ENCODE measurements at places on chromosomes 4 and X.
A peak's percentile ranks its signal among the peaks of the same experiment; 100 is the strongest.

DNA sequence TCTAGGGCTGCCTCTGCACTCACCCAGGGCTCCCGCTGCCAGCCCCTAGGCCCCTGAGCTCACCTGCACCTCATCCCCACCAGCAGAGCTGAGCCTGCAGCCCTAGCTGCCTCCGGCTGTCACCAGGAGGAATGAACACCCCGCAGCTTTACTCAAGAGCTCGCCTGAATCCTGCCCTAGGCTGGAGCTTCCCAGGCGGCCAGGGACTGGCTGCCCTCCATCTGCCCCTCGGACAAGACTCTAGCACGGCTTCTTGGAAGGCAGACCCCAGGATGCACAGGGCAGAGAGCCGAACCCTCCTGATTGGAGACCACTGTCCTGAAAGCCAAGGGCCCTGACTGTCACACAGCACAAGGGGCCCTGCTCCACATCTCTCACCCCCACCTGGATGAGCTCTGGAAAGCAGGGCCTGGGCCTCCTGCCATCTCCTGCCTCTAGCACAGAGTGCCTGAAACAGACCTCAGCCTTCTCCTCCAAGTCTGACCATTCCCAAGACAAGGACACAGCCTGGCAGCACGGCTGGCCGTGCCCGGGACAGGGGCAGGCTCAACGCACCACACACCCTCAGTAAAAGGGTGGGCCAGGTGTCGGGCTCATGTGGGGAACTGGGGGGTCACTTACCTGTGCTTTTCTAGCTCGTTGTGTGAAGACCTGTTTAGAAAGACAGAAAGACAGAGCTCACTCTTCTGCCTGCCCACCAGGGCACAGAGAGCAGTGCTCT is 4.4 kb downstream of the MXD4 start:
- DNase-seq: no peak

- no peak for DNase-seq
Observed at GRCh38 chr4:77433418-77433733, 172.2 kb upstream of the CXCL13 start.

DNA sequence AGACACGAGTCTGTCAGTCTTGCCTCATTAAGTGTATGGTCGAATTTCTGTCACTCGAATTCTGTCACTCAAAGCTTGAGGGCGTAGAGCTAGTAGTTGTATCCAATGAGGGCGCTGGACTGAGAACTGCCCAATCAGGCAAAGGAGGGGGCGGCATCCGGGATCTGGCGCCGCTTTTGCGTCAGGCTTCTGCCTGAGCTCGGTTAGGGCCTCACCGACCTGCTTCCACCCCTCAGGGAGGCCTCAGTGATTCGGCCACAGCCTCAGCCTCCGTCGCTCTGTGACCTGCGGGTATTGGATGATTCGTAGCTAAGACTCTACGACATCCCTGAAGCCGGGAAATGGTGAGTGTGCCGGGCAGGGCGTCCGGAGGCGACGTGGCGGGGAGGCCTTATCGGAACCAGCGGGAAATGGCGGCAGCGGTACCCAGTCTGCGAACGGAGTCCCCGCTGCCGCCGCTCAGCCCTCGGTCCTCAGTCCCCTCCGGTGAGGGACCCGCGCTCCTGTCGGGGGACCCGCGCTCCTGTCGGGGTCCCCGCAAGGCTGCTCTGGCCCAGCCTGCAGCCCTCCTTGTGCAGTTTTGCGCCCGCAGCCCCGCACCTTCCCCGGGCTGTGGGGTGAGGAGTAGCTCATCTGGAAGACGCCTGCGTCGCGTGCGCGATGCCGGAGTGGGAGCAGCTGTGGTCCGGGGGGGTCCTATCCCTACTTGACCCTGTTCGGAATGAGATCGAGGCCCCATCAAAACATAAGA is 88.3 kb downstream of the ZNF718 start:
- no peak for DNase-seq

- DNase-seq: no peak
Observed at GRCh38 chr4:80014531-80014930, 58.5 kb downstream of the ANTXR2 start.

DNA sequence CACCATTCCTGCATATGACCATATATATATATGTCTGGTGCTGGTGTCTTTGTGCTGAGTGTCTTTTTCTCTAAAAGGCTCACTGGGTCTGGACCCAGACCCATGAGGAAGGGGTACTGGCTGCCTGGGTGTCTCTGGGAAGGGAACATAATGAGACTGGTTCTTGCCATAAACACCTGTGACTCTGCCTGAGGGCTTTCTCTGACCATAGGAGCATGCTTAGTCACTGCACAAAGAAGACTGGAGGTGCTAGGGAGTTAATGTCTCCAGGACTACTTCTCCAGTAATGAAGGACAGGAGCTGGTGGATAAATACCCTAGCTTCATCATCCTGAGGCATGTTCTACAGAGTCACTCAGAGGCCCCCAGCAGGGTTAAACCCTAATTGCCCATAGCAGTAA is 47.1 kb upstream of the CASK start:
- no peak for DNase-seq

DNA sequence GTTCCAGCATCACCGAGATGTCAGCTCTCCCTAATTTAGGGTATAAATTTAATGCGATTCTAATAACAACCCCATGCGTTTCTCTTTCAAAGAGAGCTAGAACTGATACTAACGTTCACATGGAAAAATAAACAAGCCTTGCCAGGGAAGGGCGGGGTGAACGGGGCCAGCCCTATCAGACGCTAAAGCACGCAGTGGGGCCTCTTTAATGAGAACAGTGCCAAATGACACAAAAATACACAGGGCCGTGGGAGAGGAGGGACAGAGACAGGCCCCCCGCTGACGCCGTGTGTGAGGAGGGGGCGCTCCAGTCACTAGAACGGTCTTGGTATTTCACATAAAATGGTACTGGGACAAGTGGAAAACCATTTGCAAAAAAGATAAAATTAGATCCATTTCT is 21.3 kb upstream of the ADRA2C start:
- DNase-seq: no peak

DNA sequence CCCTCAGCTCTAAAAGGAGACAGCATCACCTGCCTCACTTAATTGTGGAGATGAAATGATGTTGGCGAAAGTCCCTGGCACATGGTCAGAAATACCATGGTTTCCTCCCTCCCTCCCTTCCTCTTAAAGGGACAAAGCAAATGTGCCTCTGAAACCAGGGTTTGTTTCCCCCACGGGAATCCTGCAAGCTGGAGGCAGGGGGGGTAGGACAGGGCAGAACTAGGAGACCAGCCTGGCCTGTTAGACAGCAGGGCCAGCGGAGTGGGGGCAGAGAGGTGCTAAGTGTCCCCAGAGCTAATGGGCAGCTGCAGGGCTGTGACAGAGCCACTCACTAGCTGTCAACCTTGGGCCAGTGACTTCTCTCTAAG is 5.7 kb downstream of the RTL5 start:
- no peak for DNase-seq

GRCh38 chr4:126708716-126709115 is 924.0 kb upstream of the INTU start:
- no peak for DNase-seq

DNA sequence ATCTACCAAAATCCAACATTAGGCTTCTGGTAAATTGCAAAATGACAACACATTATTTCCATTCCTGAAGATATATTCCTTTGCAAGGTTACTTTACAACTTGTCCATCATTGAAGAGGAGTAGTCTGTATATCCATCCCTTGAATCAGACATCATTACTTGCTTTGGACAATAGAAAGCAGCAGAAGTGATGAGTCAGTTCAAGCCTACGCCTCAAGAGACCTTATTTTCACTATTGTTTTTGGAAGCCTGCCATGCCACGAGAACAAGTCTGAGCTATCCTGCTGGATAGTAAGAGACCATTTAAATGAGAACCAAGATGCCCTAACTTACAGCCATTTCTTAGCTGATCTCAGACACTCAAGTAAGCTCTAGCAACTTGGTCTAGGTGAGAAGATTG is 246.0 kb upstream of the HHIP start:
- no peak for DNase-seq

DNA sequence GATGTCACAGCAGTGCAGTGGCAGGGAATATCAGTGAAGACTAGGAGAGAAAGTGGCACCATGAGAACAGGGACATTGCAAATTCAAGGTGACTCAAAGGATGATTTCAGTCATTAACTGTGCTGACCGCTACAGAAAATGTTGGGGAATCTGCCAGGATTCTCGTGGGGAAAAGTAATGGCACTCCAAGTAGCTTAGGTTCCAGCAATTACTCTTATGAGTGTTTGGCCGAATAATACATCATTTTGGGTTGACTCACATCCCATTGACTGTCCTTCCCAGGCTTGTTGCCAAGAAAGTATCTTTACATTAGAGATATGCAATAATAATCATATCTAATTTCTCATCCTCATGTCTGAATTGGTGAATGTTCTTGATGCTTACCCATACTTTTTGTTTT is 1411.1 kb upstream of the PCDH7 start:
- no peak for DNase-seq

GRCh38 chr4:3371033-3372001 is 70.5 kb upstream of the HGFAC start:
- no peak for DNase-seq

GRCh38 chr4:1959104-1959384 is 49.7 kb downstream of the NELFA start:
- DNase-seq: no peak

GRCh38 chr4:99947190-99947578 is 766 bp upstream of the DNAJB14 start:
- no peak for DNase-seq

- no peak for DNase-seq
Observed at GRCh38 chr4:89829470-89830138, 7.4 kb downstream of the SNCA start.

- DNase-seq: no peak
Observed at GRCh38 chrX:18620349-18620748, 51.6 kb downstream of the RS1 start.

DNA sequence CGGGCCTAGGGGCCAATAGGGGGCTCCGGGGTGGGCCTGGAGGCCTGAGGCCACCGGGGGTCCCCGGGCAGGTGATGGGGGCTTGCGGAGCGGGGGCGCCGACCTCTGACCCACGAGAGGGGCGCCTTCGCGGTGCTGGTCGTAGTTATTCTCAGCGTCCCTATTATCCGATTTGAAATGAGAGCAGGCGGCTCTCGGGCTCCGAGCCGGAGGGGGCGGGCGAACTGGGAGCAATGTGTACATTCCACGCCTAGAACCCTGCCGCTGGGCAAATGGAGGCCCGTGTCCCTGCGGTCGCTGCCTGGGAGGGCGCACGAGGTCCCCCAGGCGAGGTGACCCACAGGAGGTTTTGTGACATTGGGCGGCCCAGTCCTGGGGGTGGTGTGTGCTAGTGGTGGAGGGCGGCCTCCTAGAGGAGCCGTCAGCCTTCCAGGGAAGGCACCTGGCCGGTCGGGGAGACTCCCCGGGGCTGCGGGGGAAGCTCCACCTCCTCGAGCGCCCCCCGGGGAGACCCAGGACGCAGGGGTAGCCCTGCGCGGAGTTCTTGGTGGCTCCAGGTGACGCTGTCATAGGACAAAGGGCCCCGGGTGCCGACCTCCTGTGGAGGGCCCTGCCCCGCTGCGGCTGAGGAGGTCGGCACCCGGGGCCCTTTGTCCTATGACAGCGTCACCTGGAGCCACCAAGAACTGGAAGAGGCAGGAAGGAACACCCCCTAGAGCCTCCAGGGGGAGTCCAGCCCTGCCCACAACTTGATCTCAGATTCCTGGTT is 102.6 kb upstream of the PRKX start:
- DNase-seq: peak; percentile 11

GRCh38 chr4:99088481-99089365 is at the start of gene ADH5:
TSS of gene ADH5 (minus strand) at chr4:99088788. CDS start at chr4:99088700, 88 bp downstream.
- peak; percentile 84 for DNase-seq

DNA sequence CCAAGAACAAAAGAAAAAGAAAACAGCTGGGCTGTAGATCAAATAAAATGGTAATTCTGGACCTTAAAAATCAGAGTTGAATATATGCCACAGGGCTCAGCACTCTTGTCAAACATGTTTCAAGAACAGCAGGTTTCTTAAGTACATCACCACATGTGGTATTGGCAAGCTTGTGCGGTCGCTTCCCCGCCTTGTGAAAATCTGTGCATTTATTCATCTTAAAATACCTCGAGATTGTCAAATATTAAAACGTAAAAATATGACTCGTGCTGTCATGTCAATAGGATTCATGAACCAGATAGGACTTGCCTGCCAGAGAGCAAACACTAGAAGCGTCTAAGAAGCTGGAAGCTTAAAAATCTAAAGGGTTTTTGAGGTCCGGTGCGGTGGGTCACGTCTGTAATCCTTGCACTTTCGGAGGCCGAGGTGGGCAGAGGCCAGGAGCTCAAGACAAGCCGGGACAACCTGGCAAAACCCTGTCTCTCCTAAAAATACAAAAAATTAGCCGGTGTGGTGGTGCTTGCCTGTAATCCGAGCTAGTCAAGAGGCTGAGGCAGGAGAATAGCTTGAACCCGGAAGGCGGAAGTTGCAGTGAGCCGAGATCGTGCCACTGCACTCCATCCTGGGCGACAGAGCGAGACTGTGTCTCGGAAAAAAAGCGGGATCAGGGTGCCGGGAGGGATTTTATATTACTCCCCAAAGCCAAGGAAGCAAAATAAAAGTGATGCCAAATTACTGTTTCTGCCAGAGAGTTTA is 40.2 kb upstream of the TMEM154 start:
- no peak for DNase-seq

Measured in stimulated activated CD8-positive, alpha-beta memory T cell treated with anti-CD3 and anti-CD28 coated beads, Interleukin-7, amount 100 ng/mL, for 1 hour (primary cell).